ENCODE measurements at places on chromosomes 12 and 14. TPM values are rescaled to one million over a fixed set of nuclear protein-coding genes. Genes with fewer than 3 reads are reported as not detected.

DNA sequence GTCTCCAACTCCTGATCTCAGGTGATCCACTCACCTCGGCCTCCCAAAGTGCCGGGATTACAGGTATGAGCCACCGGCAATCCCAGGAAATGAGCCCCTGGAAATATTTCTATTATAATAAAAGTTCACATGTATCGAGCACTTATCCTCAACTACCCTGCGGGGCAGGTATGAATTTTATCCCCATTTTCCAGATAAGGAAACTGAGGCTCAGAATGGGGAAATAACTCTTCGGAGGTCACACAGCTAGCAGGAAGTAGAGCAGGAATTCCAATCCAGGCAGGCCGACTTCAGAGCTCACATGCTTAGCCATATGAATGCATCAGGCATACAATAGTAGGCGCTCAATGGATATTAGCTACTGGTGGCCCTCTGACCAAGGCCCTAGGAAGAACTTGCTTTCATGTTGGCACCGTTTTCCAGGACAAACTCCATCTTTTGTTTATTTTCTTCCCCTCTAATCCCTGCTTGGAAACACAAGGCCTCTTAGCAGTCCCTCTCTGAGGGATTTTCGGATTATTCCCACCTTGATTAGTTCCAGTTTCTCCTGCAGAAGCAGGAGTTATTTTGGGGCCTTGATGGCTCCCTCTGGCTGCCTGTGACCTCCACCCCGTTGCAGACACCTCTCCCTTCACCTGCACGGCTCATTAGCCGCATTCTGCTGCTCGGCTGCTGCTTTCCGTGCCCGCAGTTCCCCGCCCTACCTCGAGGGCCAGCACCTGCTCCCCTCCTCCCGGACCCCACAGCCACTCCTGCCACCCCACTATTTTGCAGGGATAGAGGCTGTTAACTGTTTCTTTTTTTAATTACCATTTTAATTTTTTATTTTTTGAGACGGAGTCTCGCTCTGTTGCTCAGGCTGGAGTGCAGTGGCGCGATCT, 18.7 kb upstream of the POP5 start:
- H3K36me3 ChIP-seq, result no peaks in the 10 kb centered on the region
- peak overlapping the region; percentile 28 for H3K4me3 ChIP-seq

DNA sequence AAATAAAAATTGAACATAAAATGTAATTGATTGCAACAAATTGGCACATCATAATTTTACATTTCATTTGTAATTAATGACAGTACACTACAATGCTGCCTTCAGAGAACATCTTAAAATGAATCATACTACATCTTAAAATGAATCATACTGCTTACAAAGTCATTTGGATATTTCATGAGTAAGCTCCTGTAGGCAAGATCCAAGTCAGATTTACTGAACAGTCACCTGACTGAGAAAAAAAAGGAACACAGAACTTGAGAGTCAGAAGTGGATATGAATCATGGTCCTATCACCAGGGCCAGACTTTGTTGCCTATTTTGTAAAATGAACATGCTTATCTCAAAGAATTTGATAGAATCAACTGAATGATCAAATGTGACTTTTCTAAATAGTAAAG, 32.7 kb upstream of the FBLN5 start:
- no peak overlapping the region for H3K4me3 ChIP-seq
- DNase-seq, result no peak
- no peaks in the 10 kb centered on the region for H3K4me1 ChIP-seq
- H3K27ac ChIP-seq, result no peak overlapping the region

GRCh38 chr12:54689984-54690383, 41.8 kb upstream of the DCD start:
- peaks cover 20% of the 10 kb centered on the region for H3K36me3 ChIP-seq
- peak; percentile 79 for DNase-seq
- no peak overlapping the region for H3K4me3 ChIP-seq

DNA sequence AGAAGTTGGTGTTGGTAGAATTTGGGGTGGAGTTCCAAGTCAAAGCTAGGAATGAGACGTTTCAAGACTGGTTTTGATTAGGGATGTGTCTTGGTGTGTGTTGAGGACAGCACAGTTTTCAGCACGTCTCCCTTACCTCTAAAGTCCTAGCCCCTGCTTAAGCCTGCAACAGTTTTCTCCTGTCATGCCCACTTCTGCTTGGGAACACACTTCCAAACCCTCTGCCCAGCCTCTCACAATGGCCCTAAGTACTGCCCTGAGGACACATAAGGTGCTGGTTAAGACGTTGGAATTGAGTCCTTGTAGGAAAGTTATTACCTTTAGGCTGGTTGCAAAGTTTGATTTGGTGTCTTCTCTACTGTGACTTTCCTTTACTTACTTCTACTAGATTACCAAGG, 710 bp upstream of the BMAL2 start:
- H3K27me3 ChIP-seq, result peaks cover 10% of the 10 kb centered on the region
- DNase-seq, result no peak
- peak overlapping the region; percentile 70 for H3K4me3 ChIP-seq

DNA sequence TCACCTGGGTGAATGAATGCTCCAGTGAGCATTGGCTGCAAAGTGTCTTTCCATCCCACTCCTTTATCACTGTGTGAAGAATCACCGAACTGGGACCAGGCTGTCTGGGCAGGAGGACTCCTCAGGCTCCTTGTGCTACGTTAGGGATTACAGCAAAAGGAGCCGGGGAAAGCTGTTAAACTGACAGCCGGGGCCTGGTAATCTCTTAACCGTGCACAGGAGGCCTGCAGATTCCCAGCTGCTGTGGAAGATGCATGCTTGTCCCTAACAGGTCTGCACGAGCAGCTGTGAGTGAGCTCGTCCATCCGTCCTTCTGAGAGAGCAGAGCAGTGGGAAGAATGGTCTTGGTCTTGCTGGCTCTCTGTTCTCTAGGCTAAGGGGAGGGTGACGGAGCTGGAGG, 231.5 kb downstream of the AACS start:
- H3K27me3 ChIP-seq, result no peaks in the 10 kb centered on the region
- H3K4me3 ChIP-seq, result no peak overlapping the region
- peaks cover 15% of the 10 kb centered on the region for H3K36me3 ChIP-seq
- no peak for DNase-seq
- H3K4me1 ChIP-seq, result no peaks in the 10 kb centered on the region
- no peak overlapping the region for H3K27ac ChIP-seq

GRCh38 chr12:30345744-30346471, 349.8 kb downstream of the IPO8 start:
- no peak overlapping the region for H3K27ac ChIP-seq
- H3K36me3 ChIP-seq, result no peaks in the 10 kb centered on the region
- H3K4me1 ChIP-seq, result no peaks in the 10 kb centered on the region
- no peak for DNase-seq

GRCh38 chr12:5499566-5500330, 67.8 kb downstream of the NTF3 start:
- H3K27me3 ChIP-seq, result no peaks in the 10 kb centered on the region
- no peak overlapping the region for H3K27ac ChIP-seq
- no peak overlapping the region for H3K4me3 ChIP-seq
- DNase-seq, result no peak
- no peaks in the 10 kb centered on the region for H3K4me1 ChIP-seq
- H3K36me3 ChIP-seq, result no peaks in the 10 kb centered on the region

GRCh38 chr12:108896817-108897216, 16.9 kb downstream of the DAO start:
- H3K4me1 ChIP-seq, result no peaks in the 10 kb centered on the region
- no peak overlapping the region for H3K4me3 ChIP-seq
- no peak for DNase-seq
- H3K36me3 ChIP-seq, result peaks cover 3% of the 10 kb centered on the region
- H3K27ac ChIP-seq, result no peak overlapping the region

- no peak overlapping the region for H3K27ac ChIP-seq
- no peaks in the 10 kb centered on the region for H3K36me3 ChIP-seq
- no peak for DNase-seq
- H3K4me1 ChIP-seq, result no peaks in the 10 kb centered on the region
Measured at GRCh38 chr12:82414926-82415325, 56.6 kb downstream of the METTL25 start.

- H3K4me3 ChIP-seq, result no peak overlapping the region
- DNase-seq, result no peak
- H3K4me1 ChIP-seq, result no peaks in the 10 kb centered on the region
- H3K27me3 ChIP-seq, result no peaks in the 10 kb centered on the region
- H3K27ac ChIP-seq, result no peak overlapping the region
Measured at GRCh38 chr12:52193532-52193931, 1.7 kb upstream of the KRT80 start.

DNA sequence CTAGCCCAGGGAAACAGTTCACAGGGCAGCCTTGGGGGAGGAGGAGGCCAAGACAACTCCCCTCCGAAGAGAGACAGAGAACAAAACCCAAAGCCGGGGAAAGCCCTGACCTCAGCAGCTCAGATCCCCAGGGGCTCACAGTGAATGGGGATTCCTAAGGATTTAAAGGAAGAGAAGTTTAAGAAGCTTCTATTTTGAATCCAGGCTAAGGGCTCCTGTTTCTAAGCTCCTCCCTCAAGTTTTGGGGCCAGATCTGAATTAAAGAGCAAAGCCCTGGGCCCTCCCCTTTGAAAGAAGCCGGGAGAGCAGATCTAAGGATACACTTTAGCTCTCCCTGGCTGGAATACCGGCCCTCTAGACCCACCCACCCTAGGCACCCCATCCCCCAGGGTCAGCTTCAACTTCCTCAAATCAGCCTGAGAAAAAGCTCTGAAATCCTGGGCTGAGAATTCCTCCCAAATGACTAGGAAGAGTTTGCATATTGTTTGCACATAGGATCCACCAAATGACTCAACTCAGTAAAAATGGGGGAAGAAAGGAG, 3.9 kb downstream of the KDM2B start:
- H3K36me3 ChIP-seq, result peaks cover 35% of the 10 kb centered on the region
- peaks cover 6% of the 10 kb centered on the region for H3K4me1 ChIP-seq
- H3K4me3 ChIP-seq, result peak overlapping the region; percentile 98
- peak; percentile 87 for DNase-seq
- no peaks in the 10 kb centered on the region for H3K27me3 ChIP-seq

Gene SMAGP
- 12.4 TPM for total RNA-seq

Gene MMP19
- 1.7 TPM for total RNA-seq

Gene PPP1R1A
- 8.5 TPM for total RNA-seq

Gene MFAP5
- total RNA-seq, result 0.26 TPM

Measured in H9 (cell line).